Amniotic stem cell (primary cell): ENCODE measurements at places on chromosomes 3 and 15.

GRCh38 chr3:191087391-191087790 is 111.7 kb upstream of the OSTN start:
- DNase-seq = no peak

- no peak for DNase-seq
Measured at GRCh38 chr3:179882292-179882691, 154.4 kb downstream of the PEX5L start.

DNA sequence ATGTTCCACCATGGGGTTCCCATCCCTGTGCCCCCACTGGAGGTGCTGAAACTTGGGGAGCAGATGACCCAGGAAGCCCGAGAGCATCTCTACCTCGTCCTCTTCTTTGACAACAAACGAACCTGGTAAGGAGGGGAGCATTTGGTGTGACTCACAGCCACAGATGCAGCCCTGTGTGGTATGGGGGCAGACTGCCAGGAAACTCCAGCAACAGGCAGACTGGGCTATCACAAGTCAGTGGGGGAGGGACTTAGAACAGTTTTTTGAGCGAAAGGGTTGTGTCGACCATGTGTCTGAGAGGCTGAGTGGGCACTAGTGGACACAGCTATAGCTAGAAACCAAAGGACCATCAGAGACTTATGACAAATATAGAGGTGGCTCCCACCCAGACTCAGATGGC is 3.4 kb upstream of the OGG1 start:
- DNase-seq = peak; percentile 8

DNA sequence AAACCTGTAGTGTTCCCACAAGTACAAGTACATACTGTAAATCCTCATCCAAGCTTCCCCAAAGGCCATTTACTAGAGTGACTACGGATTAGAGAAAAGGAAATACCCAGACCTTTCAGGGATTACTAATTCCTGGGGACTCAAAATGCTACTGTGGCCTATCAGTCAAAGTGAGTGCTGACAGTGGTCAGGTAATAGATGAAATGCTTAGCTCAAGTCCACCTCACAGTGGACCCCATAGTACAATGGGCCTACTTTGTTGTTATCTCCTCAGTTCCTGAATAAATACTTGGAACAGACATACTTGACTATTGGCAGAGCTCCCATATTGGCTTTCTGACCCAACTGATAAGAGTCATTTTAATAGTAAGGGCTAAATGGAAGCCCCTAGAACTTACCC is 61.6 kb downstream of the MAP4 start:
- DNase-seq = no peak

GRCh38 chr15:75090388-75090734 is 67.0 kb downstream of the PPCDC start:
- DNase-seq = no peak

DNA sequence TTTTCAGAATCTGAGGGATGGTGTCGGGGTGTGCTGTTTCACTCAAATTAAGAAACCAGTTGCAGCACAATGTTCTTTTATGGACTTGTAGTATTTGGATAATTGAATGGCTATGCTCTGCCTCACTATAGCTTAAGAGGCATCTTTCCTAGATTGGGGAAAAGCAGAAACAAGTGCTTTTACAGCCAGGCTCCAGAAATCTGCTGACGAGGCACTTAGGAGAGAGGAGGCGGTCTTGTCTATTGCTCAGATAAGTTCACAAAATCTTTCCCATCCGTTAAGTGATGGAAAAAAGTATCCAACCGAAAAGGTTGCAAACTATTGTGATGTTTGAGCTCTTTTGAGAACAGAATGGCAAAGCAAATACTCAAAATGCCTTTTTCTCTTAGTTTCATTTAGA is 336.1 kb upstream of the RARB start:
- no peak for DNase-seq
